ENCODE measurements at places on chromosomes 12 and 14.

- DNase-seq, result no peak
- no peak overlapping the region for H3K27ac ChIP-seq
- H3K27me3 ChIP-seq, result no peaks in the 10 kb centered on the region
- H3K36me3 ChIP-seq, result peaks cover 11% of the 10 kb centered on the region
- no peak overlapping the region for H3K4me3 ChIP-seq
These were observed 103.0 kb downstream of the C12orf42 start for GRCh38 chr12:103392722-103393121.

DNA sequence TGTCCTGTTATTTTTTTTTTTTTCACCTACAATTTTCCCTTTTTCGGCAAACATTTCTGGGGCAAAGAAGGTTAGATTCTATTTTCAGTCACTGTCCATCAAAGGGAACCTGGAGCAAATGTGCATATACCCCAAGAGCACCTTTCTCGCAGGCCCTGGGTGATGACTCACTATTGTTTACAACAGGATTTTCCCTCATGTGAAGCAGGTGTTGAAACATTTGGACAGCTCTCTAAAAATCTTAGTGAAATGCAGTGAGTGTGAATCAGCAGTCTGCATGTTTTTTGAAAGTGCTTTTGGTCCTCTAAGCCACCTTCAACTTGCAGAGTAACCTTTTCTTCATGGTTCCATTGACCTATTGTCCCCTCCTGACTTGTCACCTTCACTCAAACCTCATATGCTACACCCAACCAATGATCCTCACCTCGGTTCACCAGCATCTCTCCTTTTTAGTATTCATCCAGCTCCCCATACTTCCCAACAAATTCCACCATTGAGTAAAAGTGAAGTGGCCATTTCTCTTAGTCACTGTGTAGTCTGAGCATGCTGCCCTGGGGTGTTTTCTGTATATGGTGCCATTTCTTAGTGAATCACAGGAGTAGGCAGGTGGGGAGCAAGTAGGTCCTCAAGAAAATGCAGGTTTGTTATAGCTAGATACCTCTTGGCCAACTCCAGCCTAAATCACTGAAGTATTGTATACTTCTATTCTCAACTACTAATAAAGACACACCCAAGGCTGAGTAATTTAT, 260.2 kb downstream of the BMP4 start:
- no peaks in the 10 kb centered on the region for H3K4me1 ChIP-seq
- no peak overlapping the region for H3K27ac ChIP-seq
- no peaks in the 10 kb centered on the region for H3K27me3 ChIP-seq
- no peaks in the 10 kb centered on the region for H3K36me3 ChIP-seq

GRCh38 chr12:2380946-2381345, 328.2 kb downstream of the CACNA1C start:
- DNase-seq, result no peak
- H3K27ac ChIP-seq, result no peak overlapping the region
- H3K4me3 ChIP-seq, result no peak overlapping the region
- H3K27me3 ChIP-seq, result peaks cover 1% of the 10 kb centered on the region

GRCh38 chr14:33184587-33184986, 245.9 kb downstream of the NPAS3 start:
- H3K4me1 ChIP-seq, result no peaks in the 10 kb centered on the region
- DNase-seq, result no peak
- peaks cover 3% of the 10 kb centered on the region for H3K27me3 ChIP-seq
- H3K27ac ChIP-seq, result no peak overlapping the region
- H3K36me3 ChIP-seq, result no peaks in the 10 kb centered on the region
- no peak overlapping the region for H3K4me3 ChIP-seq

DNA sequence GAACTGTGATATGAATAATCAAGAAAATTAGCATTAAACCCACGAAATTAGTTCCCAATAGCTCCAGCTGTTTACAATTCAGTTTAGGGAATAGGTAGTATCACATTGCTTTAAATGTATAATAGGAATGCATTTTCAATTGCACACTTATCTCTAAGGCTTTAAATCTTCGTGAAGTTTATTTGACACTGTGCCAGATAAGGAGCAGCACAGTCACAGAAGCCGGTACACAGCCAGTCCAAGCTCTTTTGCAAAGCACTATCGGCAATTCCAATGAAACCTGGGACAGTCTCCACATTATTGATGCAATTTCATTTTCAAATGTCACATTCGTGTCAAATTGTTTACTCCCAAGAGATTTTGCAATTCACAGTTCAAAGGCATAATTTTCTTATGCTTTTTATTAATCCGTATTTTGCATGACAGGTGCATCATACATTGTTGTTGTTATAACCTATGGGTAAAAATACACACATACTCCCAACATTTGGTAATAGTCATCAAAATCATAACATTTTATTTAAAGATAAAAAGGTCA, 602.8 kb downstream of the RPS29 start:
- DNase-seq, result no peak
- no peaks in the 10 kb centered on the region for H3K4me1 ChIP-seq
- H3K4me3 ChIP-seq, result no peak overlapping the region
- peaks cover 9% of the 10 kb centered on the region for H3K27me3 ChIP-seq
- H3K27ac ChIP-seq, result no peak overlapping the region

DNA sequence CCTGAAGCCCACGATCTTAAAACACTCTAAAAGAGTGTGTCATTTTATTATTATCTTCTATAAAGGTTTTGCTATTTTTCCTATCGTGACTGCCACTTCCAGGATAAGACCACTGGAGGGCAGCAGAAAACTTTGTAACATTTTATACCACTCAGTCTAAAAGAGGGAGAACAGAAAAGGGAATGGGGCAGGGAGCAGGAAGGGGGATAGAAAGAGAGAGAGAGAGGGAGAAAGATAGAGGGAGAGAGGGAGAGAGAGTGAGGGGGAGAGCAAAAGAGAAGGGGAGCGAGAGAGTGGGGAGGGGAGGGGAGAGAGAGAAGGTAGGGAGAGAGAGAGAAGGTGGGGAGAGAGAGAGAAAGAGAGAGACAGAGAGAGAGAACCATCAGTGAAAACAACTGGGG, 2.0 kb upstream of the ART4 start:
- H3K27me3 ChIP-seq, result no peaks in the 10 kb centered on the region
- peak; percentile 47 for DNase-seq
- H3K27ac ChIP-seq, result peak overlapping the region; percentile 85
- H3K36me3 ChIP-seq, result no peaks in the 10 kb centered on the region
- peak overlapping the region; percentile 70 for H3K4me3 ChIP-seq

- H3K36me3 ChIP-seq, result no peaks in the 10 kb centered on the region
- H3K27me3 ChIP-seq, result no peaks in the 10 kb centered on the region
- no peak for DNase-seq
- H3K4me3 ChIP-seq, result no peak overlapping the region
- H3K4me1 ChIP-seq, result no peaks in the 10 kb centered on the region
- no peak overlapping the region for H3K27ac ChIP-seq
These were observed 174.5 kb downstream of the KTN1 start for GRCh38 chr14:55754471-55754870.

GRCh38 chr12:125185311-125185739, 120.1 kb downstream of the AACS start:
- no peaks in the 10 kb centered on the region for H3K36me3 ChIP-seq
- H3K27me3 ChIP-seq, result peaks cover 60% of the 10 kb centered on the region
- no peak overlapping the region for H3K27ac ChIP-seq
- H3K4me3 ChIP-seq, result peak overlapping the region; percentile 35
- no peak for DNase-seq
- peaks cover 5% of the 10 kb centered on the region for H3K4me1 ChIP-seq

DNA sequence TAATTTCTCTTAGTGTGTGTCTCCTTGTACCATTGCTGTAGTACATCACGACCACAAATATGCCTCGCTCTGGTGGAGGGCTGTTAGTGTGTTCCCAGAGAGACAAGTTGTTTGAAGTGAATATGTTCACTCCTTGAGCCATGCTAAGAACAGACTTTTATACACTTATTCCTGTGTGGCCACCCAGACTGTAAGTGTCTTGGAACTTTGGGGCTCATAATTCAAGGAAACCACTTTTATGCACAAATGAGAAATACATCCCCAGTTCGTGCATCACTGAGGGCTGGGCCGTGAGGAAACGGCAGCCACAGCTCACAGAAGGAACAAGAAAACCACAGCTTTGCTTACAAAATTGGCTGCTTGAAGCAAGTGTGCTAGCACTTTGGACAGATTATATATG, 362.2 kb upstream of the DDHD1 start:
- H3K4me1 ChIP-seq, result no peaks in the 10 kb centered on the region
- H3K27me3 ChIP-seq, result peaks cover 8% of the 10 kb centered on the region
- no peak for DNase-seq
- H3K4me3 ChIP-seq, result no peak overlapping the region

- H3K4me3 ChIP-seq, result no peak overlapping the region
- H3K4me1 ChIP-seq, result no peaks in the 10 kb centered on the region
- H3K27me3 ChIP-seq, result no peaks in the 10 kb centered on the region
These were observed 441.1 kb downstream of the BCAT1 start for GRCh38 chr12:24507827-24508226.

- peaks cover 22% of the 10 kb centered on the region for H3K27me3 ChIP-seq
- H3K4me3 ChIP-seq, result no peak overlapping the region
- H3K27ac ChIP-seq, result no peak overlapping the region
- no peaks in the 10 kb centered on the region for H3K36me3 ChIP-seq
- H3K4me1 ChIP-seq, result no peaks in the 10 kb centered on the region
These were observed 63.6 kb downstream of the TMEM30B start for GRCh38 chr14:61217516-61217915.

DNA sequence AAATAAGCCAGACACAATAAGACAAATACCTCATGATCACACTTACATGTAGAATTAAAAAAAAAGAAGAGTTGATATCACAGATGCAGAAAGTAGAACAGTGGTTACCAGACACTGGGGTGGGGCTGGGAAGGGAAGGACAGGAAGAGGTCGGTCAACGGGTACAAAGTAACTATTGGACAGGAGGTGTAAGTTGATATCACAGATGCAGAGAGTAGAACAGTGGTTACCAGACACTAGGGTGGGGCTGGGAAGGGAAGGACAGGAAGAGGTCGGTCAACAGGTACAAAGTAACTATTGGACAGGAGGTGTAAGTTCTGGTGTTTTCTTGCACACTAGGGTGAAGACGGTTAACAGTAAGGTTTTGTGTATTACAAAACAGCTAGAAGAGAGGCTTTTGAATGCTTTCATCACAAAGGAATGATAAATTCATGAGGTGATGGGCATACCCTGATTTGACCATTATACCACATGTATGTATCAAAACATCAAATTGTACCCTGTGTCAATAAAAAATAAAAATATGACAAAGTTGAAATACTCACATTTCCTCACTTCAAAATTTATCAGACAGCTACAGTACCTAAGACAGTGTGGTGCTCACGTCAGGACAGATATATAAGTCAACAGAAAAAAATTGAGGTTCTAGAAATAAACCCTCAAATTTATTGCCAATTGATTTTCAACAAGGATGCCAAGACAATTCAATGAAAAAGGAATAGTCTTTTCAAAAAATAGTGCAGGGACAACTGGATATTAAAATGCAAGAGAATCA, 32.8 kb downstream of the GALC start:
- peaks cover 6% of the 10 kb centered on the region for H3K4me1 ChIP-seq
- peak overlapping the region; percentile 71 for H3K27ac ChIP-seq
- peak; percentile 35 for DNase-seq
- no peak overlapping the region for H3K4me3 ChIP-seq
- H3K27me3 ChIP-seq, result no peaks in the 10 kb centered on the region
- peaks cover 62% of the 10 kb centered on the region for H3K36me3 ChIP-seq

- no peak for DNase-seq
- H3K27me3 ChIP-seq, result peaks cover 11% of the 10 kb centered on the region
- peak overlapping the region; percentile 88 for H3K4me3 ChIP-seq
- H3K36me3 ChIP-seq, result no peaks in the 10 kb centered on the region
- H3K27ac ChIP-seq, result peak overlapping the region; percentile 73
These were observed 10.3 kb upstream of the KRT1 start for GRCh38 chr12:52690351-52691075.

Measured in naive thymus-derived CD8-positive, alpha-beta T cell (primary cell).